ENCODE measurements at places on chromosomes 5 and 9. TPM values are rescaled to one million over a fixed set of nuclear protein-coding genes. Genes with fewer than 3 reads are reported as not detected.
A peak's percentile ranks its signal among the peaks of the same experiment; 100 is the strongest.

RORB gene
- 2.9 TPM for total RNA-seq

DNA sequence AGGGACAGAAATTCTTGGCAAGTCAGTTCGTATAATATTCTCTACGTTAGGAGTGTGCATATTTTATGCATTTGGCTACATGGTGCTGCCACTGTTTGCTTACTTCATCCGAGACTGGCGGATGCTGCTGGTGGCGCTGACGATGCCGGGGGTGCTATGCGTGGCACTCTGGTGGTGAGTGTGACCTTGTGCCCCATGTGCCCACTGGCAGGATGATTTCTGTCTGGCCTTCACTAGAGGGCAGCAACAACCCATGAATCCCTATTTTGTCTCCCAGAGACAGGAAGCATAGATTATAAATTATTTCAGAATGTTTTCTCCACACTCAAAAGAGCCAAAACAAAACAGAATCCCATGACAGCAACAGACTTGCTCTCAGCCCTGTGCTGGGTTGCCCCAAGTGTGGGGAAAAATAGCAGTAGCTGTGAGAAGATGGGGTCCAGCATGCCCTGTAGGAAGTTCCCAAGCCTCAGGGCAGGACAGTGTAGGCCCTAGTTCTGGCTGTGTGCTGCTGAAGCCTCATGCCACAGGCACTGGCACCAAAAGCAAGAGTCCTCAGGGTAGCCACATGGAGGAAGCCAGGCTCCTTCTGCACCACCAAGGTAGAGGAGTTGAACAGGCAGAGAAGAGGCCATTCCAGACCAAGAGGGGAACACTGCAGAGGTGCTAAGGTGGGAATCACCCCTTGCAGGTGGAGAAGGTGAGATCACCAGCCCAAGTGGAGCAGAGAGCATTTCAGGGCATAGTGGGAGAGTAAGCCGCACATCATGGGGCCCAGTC, 16.0 kb downstream of the SLC22A5 start:
- peak; percentile 75 for DNase-seq

DNA sequence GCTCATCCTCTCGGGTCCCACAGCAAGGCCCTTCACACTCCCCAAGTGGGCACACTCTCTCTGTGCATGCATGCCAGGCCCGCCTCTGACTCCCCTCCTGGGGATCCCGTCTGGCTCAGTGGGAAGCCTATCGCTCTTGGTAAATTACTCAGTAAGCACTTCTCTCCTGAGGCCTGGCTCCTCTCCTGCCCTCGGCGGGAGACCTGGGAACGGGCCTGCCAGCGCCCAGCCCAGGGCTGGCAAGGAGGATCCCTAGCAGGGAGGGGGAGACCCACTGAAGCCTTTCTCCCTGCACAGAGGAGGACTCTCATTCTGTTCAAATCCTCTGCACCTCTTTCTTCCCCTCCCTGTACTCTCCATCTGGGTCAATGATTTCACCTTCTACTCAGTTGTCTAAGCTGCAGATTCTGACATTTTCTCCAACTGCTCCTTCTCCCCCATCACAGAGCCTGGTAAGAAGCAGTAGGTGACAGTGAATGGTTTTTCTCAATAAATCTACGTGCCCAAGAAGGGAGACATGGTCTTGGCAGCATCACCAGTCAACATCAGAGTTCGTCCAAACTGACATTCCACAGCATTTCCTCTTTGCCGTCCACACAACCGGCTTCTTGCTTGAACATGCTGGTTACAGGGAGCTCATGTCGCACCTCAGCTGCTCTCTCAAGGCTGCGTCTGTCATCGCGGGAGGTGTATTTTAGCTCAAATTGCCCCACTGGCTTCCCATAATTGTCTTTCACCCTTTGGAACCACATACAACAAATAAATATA, 81.9 kb downstream of the GPR21 start:
- no peak for DNase-seq

- peak; percentile 32 for DNase-seq
Observed at GRCh38 chr5:134851307-134851923, 5.6 kb downstream of the C5orf24 start.

FOXD4 gene
- not detected for total RNA-seq

DNA sequence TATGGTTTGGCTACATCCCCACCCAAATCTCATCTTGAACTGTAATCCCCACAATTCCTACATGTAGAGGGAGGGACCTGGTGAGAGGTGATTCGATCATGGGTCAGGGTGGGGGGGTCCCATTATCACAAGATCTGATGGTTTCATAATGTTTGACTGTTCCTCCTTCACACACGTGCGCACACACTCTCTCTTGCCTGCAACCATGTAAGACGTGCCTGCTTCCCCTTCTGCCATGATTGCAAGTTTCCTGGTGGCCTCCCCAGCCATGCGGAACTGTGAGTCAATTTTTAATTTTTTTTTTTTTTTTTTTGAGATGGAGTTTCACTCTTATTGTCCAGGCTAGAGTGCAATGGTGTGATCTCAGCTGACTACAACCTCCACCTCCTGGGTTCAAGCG, 27.0 kb downstream of the FAM169A start:
- DNase-seq, result no peak

FBP1 gene
- total RNA-seq, result not detected

GRCh38 chr5:73955271-73955846, 329.4 kb downstream of the ARHGEF28 start:
- no peak for DNase-seq

DNA sequence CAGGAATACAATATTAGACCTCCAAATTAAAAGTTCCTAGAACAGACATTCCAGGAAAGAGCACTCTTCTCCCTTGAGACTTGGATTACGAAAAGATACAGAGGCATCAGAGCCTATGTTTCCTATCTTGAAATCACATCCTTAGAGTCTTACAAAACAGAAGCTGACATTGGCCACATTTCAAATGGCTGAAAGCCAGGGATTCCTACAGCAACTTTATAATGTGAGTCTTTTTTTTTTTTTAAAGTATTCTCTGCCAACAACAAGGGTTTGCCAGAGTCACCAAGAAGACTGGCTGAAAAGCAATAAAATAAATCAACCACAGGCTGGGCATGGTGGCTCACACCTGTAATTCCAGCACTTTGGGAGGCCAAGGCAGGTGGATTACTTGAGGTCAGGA, 63.1 kb downstream of the TRPM6 start:
- DNase-seq, result peak; percentile 29

GRCh38 chr5:127799293-127799905, 96.2 kb downstream of the CCDC192 start:
- DNase-seq, result no peak

SLC34A3 gene
- total RNA-seq, result not detected

DNA sequence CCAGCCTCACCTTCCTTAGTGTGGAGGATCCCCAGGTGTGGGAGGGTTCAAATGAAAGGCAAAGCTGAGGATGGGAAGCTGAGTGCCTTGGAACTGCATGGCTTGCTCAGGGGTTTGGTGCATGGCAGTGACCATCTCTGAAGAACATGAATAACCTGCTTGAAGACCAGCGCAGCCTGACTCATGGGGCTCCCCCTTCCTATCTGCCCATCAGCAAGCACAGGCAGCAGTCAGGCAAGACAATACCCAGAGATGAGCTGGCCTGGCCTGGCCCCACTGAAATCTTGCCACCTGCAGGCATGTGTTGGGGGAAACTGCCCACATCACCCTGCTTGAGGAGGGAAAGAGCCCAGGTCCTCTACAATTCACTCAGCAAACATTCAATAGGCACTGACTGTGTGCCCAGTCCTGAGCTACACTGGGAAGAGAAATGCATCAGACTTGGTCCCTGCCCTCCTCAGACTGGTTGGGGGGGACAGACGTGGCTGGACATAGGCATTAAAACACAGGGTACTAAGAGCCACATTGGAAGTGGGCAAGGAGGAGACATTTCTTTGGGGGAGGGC, 105.0 kb upstream of the ALDH1B1 start:
- DNase-seq, result peak; percentile 31

DNA sequence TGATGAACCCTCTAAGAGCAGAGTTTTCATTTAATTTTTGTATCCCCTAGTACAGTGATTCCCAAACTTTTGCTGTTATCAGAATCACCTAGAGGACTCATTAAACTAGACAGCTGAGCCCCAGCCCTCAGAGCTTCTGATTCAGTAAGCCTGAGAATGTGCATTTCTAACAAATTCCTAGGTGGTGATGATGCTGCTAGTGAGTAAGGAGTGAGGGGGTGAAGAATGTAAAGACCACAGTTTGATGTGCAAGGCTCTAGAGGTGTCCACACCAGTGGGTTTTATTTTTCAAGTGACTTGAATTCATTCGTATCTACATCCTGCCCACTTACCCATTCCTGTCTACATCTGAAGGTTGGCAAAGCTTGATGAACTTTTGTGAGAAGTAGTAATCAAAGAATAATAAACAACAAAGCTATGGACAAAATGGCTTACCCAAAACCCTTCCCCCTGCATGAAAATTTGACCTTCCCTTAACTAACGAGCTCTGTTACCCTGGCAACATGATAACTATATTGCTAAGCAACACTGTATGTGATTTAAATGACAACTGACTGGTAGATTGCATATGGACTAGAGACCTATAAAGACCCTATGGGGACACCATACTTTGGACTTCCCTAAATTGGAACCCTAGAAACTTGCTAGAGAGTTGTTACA, 35.2 kb downstream of the DTWD2 start:
- DNase-seq, result no peak

GRCh38 chr5:161700065-161700464, 14.5 kb downstream of the GABRA6 start:
- no peak for DNase-seq

GRCh38 chr5:90338712-90339372, 70.7 kb downstream of the CETN3 start:
- DNase-seq, result no peak

- no peak for DNase-seq
Observed at GRCh38 chr5:143218517-143219170, 184.8 kb downstream of the NR3C1 start.

PDE6A gene
- not detected for total RNA-seq

DNA sequence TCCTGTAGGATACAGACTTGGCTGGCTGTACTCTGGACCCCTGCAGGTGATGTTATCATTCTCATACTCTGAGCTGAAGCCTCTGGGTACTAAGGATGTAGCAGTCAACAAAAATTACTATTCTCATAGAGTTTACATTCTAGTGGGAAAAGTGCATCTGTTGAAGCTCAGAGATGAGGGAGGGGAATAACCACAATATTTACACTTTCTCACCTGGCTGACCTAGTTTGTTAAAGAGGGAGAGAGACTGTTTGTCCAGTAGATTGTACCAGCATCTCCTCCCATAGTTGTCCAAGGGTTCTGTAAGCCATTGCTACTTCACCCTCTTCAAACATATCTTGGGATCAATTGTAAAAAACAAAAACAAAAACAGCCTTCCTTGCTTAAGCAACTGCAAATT, 33.8 kb upstream of the CHD1 start:
- DNase-seq, result no peak

DNA sequence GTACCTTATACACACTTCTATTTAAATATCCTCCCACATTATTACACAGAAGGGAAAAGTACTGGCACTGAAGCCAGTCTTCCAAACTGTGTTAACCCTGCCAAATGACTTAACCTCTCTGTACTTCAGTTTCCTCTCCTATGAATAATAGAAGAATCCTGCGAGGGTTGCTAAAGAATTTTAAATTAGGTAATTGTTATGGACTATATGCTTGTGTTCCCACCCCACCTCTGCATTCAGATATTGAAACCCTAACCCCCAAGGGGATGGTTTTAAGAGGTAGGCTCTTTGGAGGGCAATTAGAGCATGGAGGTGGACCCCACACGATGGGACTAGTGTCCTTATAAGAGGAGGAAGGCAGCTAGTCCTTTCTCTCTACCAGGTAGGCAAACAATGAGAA, 72.7 kb downstream of the TTLL11 start:
- DNase-seq, result no peak

- no peak for DNase-seq
Observed at GRCh38 chr9:88751781-88752180, 216.8 kb downstream of the NXNL2 start.

DNA sequence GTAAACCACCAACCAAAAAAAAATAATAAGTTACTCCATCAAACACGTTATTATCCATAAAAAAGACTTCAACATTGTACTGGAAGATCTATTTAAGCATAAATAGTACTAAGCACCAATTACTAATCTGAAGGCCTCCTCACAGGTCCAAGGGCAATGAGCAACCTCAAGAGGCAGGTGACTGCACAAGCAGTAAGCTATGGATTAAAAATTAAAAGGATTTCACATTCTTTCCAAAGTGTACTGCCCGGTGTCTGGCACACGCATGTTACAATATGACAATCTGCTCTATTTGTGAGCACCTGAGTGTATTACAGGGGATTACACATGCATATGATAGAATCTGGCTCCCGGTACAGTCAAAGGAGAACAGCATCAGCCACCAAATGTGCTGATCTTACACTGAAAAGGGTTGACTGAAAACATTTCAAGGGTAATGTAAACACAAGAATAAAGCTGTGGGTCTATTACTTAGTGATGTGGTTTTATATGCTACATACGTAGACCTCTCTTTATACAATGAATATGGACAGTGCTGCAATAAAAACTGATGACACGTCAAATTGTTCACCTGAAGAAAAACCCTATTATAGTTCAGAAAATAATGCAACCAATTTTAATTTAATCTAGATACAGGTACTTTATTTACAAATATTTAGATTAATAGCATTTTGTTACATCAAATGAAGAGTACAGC, 22.8 kb downstream of the RAB14 start:
- no peak for DNase-seq

GRCh38 chr9:8492679-8493078, 693.1 kb upstream of the DMAC1 start:
- DNase-seq, result no peak

- DNase-seq, result no peak
Observed at GRCh38 chr5:31866166-31866565, 227.2 kb downstream of the PDZD2 start.

DNA sequence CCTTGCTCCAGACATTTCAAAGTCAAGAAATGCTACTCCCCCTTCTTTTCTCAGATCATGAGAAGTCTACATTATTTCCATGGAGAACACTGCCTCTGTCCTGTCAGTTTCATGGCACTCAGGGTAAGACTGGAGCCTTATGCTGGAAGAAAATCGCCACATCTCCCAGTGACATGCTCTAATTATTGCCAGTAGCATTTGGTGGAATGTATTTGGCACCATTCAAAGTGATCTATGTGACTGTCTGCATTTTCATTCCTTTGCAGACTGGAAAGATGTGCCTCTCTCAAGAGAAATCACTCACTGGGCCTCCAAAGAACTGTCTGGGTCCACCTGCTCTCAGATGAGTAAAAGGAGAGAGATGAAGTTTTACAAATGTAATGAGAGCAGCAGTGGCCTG, 840 bp upstream of the PLCXD3 start:
- no peak for DNase-seq

GRCh38 chr5:125574491-125575044, 828.1 kb upstream of the ZNF608 start:
- DNase-seq, result no peak

GRIA1 gene
- not detected for total RNA-seq

GRCh38 chr5:157748760-157749461, 5.4 kb downstream of the LSM11 start:
- peak; percentile 85 for DNase-seq

All from Daoy (cell line).